Activated CD4-positive, alpha-beta T cell treated with anti-CD3 and anti-CD28 coated beads, Interleukin-2, amount 10 ng/mL, durations not matched to agents 7 days and 5 days (primary cell): ENCODE measurements at places on chromosomes 5 and 9. TPM values are rescaled to one million over a fixed set of nuclear protein-coding genes. Genes with fewer than 3 reads are reported as not detected.

DNA sequence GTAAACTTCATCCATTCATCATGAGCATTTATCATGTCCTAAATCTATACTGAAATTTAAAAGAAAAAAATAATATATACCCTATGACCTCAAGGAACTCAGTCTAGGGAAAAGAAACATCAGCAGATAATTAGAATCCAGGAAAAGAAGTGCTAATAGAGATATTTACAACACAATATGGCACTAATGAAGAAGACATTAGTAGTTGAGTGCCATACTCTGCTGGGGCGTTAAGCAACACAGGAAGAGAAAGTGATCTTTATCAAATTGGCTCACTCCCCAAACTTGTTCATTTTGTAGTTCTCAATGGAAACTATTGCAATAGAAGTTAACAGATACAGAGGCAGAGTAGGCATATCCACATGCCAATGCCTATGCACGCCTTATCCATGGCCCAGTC lies 27.5 kb downstream of the GABRA6 start:
- H3K27me3 ChIP-seq: no peaks in the 10 kb centered on the region
- H3K4me3 ChIP-seq: no peak overlapping the region
- H3K4me1 ChIP-seq: no peaks in the 10 kb centered on the region
- DNase-seq: no peak
- H3K27ac ChIP-seq: no peak overlapping the region

GRCh38 chr5:124236361-124237205 lies 509.9 kb downstream of the ZNF608 start:
- no peaks in the 10 kb centered on the region for H3K4me1 ChIP-seq
- H3K4me3 ChIP-seq: no peak overlapping the region
- no peak overlapping the region for H3K27ac ChIP-seq
- H3K27me3 ChIP-seq: no peaks in the 10 kb centered on the region
- no peak for DNase-seq

DNA sequence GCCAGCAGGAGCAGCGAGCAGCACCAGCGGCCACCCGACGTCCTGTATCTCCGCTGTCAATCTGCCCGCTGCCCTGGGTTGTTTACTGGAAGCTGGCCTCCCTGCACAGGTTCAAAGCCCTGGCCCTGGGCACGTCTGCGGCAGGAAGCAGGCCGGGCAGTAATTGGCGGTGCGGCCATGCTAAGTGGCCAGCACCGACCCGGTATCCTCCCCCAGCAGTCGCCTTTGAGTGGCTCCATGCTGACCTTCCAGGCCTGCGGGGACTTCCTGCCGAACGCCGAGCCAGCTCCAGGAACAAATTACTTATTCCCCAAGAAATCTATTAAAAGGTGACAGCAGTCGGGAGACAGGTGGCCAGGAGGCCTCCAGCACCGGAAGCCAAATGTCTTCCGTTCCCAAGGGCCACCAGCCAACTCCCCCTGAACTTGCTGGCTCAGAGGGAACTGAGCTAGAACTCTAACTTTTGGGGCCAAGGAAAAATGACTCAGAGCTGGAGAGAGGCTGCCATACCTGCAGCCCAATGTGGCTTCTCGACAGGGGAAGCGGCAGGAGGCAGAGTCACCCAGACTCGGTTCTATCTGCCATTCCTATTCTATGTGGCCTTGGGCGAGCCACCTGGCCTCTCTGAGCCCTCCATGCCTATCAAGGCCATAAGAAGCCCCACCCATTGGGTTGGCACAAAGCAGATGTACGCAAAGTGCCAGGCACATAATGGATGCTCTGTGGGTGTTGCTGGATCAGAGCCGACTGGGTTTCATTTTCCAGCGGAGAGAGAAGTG lies 13.7 kb upstream of the PSMB7 start:
- no peaks in the 10 kb centered on the region for H3K4me1 ChIP-seq
- peaks cover 1% of the 10 kb centered on the region for H3K27me3 ChIP-seq
- no peaks in the 10 kb centered on the region for H3K36me3 ChIP-seq
- H3K4me3 ChIP-seq: no peak overlapping the region

GRCh38 chr9:13142776-13143175 lies 136.7 kb downstream of the MPDZ start:
- no peak overlapping the region for H3K4me3 ChIP-seq
- no peaks in the 10 kb centered on the region for H3K27me3 ChIP-seq
- no peaks in the 10 kb centered on the region for H3K36me3 ChIP-seq
- no peak for DNase-seq
- H3K4me1 ChIP-seq: no peaks in the 10 kb centered on the region
- no peak overlapping the region for H3K27ac ChIP-seq

- DNase-seq: no peak
- no peaks in the 10 kb centered on the region for H3K36me3 ChIP-seq
- H3K27ac ChIP-seq: no peak overlapping the region
- H3K4me1 ChIP-seq: no peaks in the 10 kb centered on the region
- no peaks in the 10 kb centered on the region for H3K27me3 ChIP-seq
- no peak overlapping the region for H3K4me3 ChIP-seq
These were observed 361.0 kb downstream of the NFIB start for GRCh38 chr9:13952906-13953305.

DNA sequence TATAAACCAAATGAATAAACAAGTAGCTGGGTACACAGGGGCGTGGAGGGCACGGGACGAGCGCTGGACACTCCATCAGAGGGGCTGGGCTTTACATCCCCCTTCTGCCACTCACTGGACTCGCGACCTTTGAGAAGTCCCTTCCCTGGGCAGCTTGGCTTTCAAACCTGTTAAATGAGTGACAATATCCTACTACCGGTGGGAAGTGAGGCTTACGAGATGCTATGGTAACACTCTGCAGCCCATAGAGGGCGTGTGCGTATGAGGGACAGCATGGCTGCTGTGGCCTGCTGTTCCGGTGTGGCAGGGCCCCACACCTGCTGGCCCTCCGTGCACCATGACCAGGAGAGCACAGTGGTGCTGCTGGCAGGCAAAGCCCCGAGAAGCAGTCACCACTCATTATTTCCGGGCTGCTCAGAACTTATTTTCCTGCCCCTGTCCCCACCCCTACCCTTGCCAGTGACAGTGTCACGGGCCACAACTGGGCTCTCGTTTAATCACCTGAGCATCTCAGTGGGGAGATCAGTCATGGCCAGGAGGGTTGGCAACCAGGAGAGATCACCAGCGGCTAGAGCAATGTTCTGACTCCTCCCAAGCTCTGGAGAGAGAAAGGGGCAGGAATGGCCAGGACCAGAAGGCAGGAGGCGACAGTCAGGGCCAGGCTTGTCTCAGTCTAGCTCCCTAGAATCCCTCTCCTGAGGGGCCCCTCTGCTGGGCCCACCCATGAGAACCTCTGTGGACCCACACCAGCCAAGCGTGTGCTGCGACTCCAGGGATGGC lies 10.5 kb downstream of the CLTB start:
- no peak for DNase-seq
- no peak overlapping the region for H3K4me3 ChIP-seq
- H3K27ac ChIP-seq: no peak overlapping the region
- H3K4me1 ChIP-seq: no peaks in the 10 kb centered on the region
- no peaks in the 10 kb centered on the region for H3K27me3 ChIP-seq

- DNase-seq: no peak
- H3K27ac ChIP-seq: no peak overlapping the region
- no peak overlapping the region for H3K4me3 ChIP-seq
- H3K36me3 ChIP-seq: no peaks in the 10 kb centered on the region
These were observed 27.0 kb upstream of the CDKN2AIPNL start for GRCh38 chr5:134438721-134439123.

DNA sequence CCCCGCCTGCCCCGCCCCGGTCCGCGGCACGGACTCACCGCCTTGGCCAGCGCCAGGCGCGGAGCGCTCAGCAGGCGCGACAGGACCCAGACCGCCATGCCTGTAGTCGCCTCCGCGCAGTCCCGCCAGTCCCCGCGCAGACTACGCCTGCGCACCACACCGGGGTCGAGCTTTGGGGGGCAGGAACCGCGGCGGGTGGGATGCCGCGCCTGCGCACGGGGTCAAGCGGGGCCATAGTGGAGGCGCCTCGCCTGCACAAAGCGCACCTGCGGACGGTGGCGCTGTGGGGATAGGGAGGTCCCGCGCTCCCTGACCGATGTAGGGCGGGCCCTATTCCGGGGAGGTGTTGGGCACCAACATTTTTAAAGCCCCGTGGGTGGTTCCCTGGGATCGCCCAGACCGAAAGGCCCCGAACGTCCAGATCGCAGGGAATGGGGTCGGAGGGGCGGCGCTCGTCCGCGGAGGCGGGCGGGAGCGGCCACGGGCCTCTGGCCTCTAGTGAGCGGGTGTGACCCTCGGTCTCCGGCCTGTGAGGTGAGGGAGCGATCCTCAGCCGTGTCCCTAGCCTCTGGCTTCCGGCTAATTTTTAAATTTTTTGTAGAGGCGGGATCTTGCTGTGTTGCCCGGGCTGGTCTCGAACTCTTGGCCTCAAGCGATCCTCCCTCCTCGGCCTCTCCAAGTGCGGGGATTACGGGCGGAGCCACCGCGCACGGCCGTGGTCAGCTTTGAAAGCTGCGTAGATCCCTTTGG lies 70.8 kb upstream of the LPCAT1 start:
- no peaks in the 10 kb centered on the region for H3K27me3 ChIP-seq
- no peaks in the 10 kb centered on the region for H3K36me3 ChIP-seq
- no peak overlapping the region for H3K27ac ChIP-seq
- DNase-seq: peak; percentile 47

GRCh38 chr5:56148453-56148971 lies 84.6 kb downstream of the ANKRD55 start:
- peak overlapping the region; percentile 6 for H3K4me3 ChIP-seq
- peaks cover 71% of the 10 kb centered on the region for H3K4me1 ChIP-seq
- H3K27me3 ChIP-seq: no peaks in the 10 kb centered on the region
- peaks cover 27% of the 10 kb centered on the region for H3K36me3 ChIP-seq
- H3K27ac ChIP-seq: peak overlapping the region; percentile 91
- peak; percentile 81 for DNase-seq

DNA sequence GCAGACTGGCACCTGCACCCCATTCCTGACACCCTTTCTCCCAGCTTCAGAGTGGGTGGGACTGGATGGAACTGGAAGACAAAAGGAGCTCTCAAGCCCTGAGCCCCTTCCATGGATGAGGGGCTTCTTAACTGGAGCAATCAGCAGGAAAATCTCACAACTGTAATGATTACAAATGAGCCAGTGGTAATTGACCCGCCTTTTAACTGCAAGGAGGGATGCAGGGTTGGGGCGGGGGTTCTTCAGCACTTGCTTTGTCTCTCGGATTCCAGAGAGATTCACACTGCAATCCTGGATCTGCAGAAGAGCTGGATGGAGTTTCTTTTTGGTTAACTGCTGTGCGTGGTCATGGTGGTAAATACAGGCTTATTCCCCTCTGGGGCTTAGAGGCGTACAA lies 160.1 kb upstream of the SHB start:
- no peaks in the 10 kb centered on the region for H3K36me3 ChIP-seq
- no peak overlapping the region for H3K27ac ChIP-seq
- peaks cover 12% of the 10 kb centered on the region for H3K27me3 ChIP-seq
- H3K4me1 ChIP-seq: peaks cover 20% of the 10 kb centered on the region
- H3K4me3 ChIP-seq: no peak overlapping the region
- DNase-seq: no peak

DNA sequence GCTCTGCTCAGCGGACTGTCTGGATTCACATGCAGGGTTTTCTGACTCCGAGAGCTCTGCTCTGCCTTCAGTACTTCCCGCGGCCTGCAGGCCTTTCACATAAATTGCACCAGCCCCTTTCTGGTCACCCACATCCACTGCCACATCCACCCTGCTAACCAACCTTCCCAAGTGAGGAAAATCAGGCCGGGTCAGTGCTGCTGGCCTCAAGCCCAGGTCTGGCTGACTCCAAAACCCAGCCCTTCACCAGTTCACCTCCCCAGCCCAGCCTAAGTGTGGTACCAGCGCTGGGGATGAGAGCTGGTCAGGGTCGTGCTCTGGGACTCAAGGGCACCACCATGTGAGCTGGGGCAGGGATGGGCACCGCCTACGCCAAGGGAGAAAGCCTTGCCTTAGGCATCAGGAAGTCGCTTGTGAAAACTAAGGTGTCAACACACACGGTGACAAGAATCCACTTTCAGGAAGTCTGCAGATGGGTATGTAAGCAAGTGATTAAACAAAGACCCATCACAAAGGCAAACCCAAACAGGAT lies 12.3 kb downstream of the LMAN2 start:
- H3K4me3 ChIP-seq: no peak overlapping the region
- no peaks in the 10 kb centered on the region for H3K27me3 ChIP-seq
- peak overlapping the region; percentile 9 for H3K27ac ChIP-seq
- H3K4me1 ChIP-seq: peaks cover 28% of the 10 kb centered on the region
- H3K36me3 ChIP-seq: peaks cover 63% of the 10 kb centered on the region

- H3K36me3 ChIP-seq: peaks cover 36% of the 10 kb centered on the region
- peaks cover 85% of the 10 kb centered on the region for H3K4me1 ChIP-seq
- DNase-seq: no peak
- H3K27ac ChIP-seq: peak overlapping the region; percentile 46
These were observed 64.1 kb downstream of the SEMA4D start for GRCh38 chr9:89433826-89434225.

- DNase-seq: no peak
- H3K36me3 ChIP-seq: peaks cover 70% of the 10 kb centered on the region
- peaks cover 13% of the 10 kb centered on the region for H3K4me1 ChIP-seq
- H3K27me3 ChIP-seq: no peaks in the 10 kb centered on the region
- no peak overlapping the region for H3K4me3 ChIP-seq
These were observed 29.6 kb downstream of the ERAP2 start for GRCh38 chr5:96905864-96906263.

- peak within 1 kb of the TSS; percentile 13 for H3K4me3 ChIP-seq
- H3K27ac ChIP-seq: no peak within 1 kb of the TSS
These were observed at the start of gene MARCHF11 for GRCh38 chr5:16179511-16179935. Gene MARCHF11 (minus strand): TSS chr5:16179791. CDS start chr5:16179575, 216 bp downstream.

- no peaks in the 10 kb centered on the region for H3K4me1 ChIP-seq
- H3K27ac ChIP-seq: no peak overlapping the region
- no peak overlapping the region for H3K4me3 ChIP-seq
- H3K27me3 ChIP-seq: peaks cover 5% of the 10 kb centered on the region
- DNase-seq: no peak
- H3K36me3 ChIP-seq: no peaks in the 10 kb centered on the region
These were observed 88.5 kb downstream of the MAST4 start for GRCh38 chr5:66684663-66685062.

- H3K36me3 ChIP-seq: no peaks in the 10 kb centered on the region
- H3K4me1 ChIP-seq: peaks cover 7% of the 10 kb centered on the region
- no peak overlapping the region for H3K4me3 ChIP-seq
- DNase-seq: peak; percentile 83
- no peak overlapping the region for H3K27ac ChIP-seq
These were observed 42.8 kb downstream of the SNX30 start for GRCh38 chr9:112793213-112793810.

- DNase-seq: no peak
- H3K36me3 ChIP-seq: no peaks in the 10 kb centered on the region
- H3K27ac ChIP-seq: no peak overlapping the region
- no peak overlapping the region for H3K4me3 ChIP-seq
- H3K27me3 ChIP-seq: no peaks in the 10 kb centered on the region
These were observed 16.9 kb downstream of the GSN start for GRCh38 chr9:121284733-121285451.

GRCh38 chr5:77663090-77663863 lies 24.8 kb upstream of the OTP start:
- H3K4me1 ChIP-seq: no peaks in the 10 kb centered on the region
- no peak overlapping the region for H3K27ac ChIP-seq
- peaks cover 6% of the 10 kb centered on the region for H3K27me3 ChIP-seq

GRCh38 chr5:145636371-145636770 lies 198.8 kb downstream of the PRELID2 start:
- DNase-seq: no peak
- H3K27ac ChIP-seq: no peak overlapping the region
- H3K36me3 ChIP-seq: no peaks in the 10 kb centered on the region

The FCN2 gene
- total RNA-seq: not detected

The ENG gene
- total RNA-seq: 17.3 TPM

The BTF3 gene
- 693 TPM for total RNA-seq

The CD180 gene
- total RNA-seq: 0.17 TPM

The NR2F1 gene
- total RNA-seq: not detected

The MLANA gene
- total RNA-seq: not detected

The EIF4E1B gene
- total RNA-seq: not detected

The TTC16 gene
- 1.6 TPM for total RNA-seq

The PCDHA7 gene
- not detected for total RNA-seq

The STOML2 gene
- total RNA-seq: 108 TPM

The PRSS3 gene
- not detected for total RNA-seq
